ENCODE measurements at places on chromosomes 13 and 19. TPM values are rescaled to one million over a fixed set of nuclear protein-coding genes. Genes with fewer than 3 reads are reported as not detected.

Gene FSD1
- not detected for total RNA-seq

Gene USE1
- 23.8 TPM for total RNA-seq

Gene ADGRE3
- not detected for total RNA-seq

GRCh38 chr13:92225861-92226260, 827.4 kb downstream of the GPC5 start:
- no peak for DNase-seq

Gene ZSCAN5C
- total RNA-seq, result not detected
